AG04449 (cell line): ENCODE measurements at places on chromosomes 11 and 22.

DNA sequence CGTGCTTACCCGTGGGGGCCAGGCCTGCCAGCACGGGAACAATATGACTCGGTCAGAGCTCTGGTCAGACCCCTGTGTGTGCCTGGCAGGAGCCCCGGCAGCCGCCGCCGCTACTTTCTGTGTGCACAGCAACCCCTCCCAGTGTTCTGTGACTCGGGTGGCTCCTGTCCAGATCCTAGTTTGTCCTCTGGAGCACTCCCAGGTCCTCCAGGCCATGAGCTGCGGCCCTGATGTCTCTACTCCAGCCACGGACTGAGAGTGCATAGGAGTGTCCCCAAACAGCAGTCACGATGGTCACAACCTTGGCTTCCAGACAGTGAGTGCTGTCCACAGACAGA is 3.2 kb downstream of the NDUFS8 start:
- no peak for DNase-seq

- no peak for DNase-seq
Observed at GRCh38 chr11:26399336-26399735, 67.4 kb downstream of the ANO3 start.

GRCh38 chr11:112382561-112382960 is 121.9 kb upstream of the PLET1 start:
- DNase-seq = no peak

DNA sequence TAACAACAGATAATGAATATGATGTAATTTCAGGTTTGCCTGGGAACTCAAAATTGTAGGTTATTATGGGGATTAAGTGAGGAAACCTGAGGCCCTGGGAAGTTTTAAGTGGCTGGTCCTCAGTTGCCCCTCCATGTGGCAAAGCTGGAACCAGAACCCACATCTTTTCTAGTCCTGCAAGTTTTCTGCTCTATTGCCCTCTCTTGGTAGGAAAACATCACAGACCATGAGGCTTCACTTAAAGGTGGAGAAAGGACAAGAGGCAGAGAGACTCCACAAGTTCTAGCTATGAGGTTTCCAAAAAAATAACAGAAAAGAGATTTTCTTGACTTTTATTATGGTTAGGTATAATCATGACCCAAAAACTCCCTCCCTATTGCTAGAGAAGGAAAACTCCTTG is 115.5 kb upstream of the DDI1 start:
- no peak for DNase-seq

DNA sequence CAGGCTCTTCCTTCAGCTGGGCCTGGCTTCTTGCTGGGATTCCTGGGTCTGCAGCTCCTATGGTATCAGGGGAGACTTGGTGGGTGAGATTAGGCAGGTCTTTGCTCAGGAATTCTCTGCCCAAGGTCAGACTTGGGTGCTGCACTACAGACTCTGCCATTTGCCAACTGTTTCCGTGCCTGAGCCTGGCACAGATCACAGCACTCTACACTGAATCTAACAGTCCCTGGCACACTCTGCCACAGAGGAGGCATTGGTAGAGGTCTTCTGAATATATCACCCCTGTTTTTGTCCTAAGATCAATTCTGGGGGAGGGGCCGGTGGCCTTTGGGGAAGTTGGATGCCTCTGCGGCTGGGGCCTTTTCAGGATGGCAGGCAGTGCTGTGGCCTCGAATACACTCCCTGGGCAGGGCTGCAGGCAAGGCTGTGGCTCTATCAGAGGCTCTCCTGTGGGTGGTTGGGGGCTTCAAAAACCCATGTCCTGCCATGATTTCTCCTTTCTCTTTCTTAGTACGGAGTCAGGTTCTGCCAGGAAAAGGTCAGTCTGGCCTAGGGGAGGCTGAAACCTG is 115.0 kb upstream of the NARS2 start:
- DNase-seq = no peak

DNA sequence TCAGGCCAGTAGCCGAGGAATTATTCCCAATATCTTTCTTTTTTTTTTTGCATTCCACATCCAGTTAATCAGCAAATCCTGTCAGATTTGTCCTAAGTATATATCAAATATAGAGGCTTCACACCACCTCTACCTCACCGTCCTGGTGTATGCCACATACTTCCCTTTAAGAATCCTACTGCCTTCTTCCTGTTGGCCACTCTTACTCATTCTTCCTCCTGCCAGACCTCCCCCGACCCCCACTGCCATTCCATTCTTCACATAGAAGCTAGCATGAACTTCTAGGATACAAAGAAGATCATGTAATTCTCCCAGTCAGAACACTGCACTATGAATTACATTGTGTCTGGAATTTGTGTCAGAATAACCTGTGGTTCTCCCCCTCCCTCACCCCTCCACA is 89.5 kb downstream of the TRIM44 start:
- no peak for DNase-seq

DNA sequence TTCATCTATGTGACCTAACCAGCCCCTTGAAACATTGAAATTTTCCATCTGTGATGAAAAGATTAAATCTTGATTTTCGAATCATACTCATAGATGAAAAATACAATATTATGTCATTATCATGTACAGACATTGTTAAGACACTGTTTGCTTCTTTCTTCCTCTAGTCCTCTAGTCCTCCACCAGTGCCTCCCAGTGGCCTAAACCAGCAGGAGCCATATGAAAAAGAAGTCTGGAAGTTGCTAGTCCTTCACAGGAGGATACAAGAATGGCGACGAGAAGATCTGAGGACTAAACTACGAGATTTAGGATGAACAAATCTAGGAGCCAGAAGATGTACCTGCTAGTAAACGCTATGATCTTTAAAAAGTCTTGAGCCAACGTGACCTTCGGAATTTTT is 134.1 kb downstream of the SLC17A6 start:
- no peak for DNase-seq

DNA sequence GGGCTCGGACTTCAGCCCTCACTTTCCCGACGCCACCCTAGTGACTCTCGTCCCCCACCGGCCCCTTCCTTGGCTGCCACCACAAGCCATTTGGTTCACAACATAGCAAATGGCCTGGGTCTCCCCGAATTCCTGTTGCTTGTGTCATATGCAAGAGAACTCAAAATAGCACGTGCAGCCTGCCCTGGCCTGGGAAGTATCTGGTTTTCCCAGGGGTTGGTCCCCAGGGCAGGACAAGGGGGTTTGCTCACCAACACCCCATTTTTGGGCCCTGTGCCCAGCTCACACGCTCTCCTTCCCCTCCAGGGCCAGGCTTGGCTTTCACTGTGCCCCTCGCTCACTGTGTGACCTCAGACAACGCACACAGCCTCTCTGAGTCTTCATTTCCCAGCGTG is 12.8 kb upstream of the TPCN2 start:
- DNase-seq = no peak

DNA sequence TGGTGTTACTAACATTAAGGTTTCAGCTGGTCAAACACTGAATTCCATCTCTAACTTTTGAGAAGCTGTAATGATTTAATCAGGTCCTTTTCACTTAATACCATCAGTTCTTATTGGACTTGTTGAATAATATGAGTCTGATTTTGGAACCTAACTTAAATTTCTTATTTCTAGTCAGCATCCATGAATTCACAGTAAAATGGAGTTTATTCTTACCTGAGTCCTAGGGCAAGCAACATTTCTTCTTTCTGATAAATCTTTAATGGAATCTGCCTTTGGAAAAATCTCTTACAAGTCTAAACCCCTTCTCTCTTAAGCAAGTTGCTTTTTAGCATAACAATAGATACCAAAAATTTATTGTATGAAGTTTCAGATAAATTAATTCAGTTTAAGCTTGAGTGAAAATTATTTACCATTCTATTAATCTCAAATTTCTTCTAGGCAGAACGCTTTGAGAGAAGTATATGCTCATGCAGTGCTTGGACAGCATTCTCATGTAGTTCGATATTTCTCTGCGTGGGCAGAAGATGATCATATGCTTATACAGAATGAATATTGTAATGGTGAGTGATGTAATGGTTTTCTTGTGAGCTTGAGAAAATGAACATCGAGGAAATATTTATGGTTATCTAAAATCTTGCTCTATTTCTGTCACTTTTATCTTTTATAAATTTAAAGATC is 3.4 kb downstream of the WEE1 start:
- no peak for DNase-seq

DNA sequence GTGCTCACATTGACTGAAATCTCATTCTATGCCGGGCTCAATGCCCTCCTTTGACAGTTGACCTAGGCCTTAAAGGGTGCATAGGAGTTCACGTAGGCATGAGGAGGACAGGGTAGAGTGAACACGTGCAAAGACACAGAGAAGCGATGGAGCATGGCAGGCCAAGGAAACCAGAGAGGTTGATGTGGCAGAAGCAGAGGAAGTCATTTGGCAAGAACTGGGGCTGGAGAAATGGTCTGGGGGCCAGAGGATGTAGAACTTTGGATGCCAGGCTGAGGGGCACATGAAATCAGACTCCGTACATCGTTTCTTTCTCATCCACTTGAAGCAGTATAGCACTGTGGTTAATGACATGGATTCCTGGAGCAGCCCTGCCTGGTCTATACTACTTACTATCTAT is 13.6 kb upstream of the ABCC8 start:
- no peak for DNase-seq

GRCh38 chr11:95095858-95096587 is 6.4 kb downstream of the ENDOD1 start:
- peak; percentile 47 for DNase-seq

DNA sequence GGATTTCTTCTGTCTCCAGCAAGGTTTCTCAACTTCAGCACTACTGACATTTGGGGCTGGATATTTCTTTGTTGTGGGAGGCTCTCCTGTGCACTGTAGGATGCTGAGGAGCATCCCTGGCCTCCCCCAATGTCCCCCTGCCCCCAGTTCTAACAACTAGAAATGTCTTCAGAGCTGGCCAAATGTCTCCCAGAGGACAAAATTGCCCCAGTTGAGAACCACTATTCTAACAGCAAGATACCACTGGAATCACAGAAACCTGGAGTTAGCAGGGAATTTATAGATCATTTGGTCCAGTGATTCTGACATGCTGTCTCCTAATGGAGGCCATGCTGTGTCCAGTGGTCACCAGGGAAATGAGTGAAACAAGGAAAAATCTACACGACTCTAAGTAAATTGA is 32.2 kb upstream of the DMC1 start:
- DNase-seq = no peak

- no peak for DNase-seq
Observed at GRCh38 chr11:79241205-79241851, 199.5 kb downstream of the TENM4 start.

DNA sequence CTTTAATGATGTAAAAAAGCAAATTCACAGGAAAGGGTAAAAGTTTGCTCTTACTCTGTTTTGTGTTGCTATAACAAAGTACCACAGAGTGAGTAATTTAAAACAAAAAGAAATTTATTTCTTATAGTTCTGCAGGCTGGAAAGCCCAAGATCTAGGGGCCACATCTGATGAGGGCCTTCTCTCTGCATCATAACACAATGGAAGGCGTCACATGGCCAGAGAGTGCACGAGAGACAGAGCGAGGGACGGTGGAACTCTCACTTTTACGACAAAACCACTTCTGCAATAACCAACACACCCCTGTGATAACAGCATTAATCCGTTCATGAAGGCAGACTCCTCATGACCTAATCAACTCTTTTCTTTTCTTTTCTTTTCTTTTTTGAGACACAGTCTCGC is 31.1 kb downstream of the CD6 start:
- no peak for DNase-seq

DNA sequence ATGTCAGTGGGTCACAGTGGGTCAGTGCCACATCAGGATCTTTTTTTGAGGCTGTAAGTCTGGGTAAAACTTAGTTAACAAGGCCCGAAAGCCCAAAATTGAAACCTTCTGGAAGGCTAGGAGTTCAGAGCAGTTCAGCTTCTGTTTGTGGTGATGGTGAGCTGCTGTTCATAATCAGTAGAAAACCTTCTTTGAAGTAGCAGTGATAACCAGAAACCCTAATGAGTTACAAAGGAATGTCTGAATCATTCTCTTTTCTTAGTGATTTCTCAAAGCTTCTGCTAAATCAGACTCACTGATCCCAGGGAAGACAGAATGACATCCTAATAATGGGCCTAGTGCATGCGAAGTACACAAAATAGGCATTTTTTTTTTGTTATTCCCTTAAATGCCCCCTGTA is 124.7 kb downstream of the PARVA start:
- no peak for DNase-seq

- DNase-seq = no peak
Observed at GRCh38 chr11:24820541-24820940, 323.7 kb downstream of the LUZP2 start.

- no peak for DNase-seq
Observed at GRCh38 chr11:67282155-67282875, 6.8 kb upstream of the ANKRD13D start.
